ENCODE measurements at places on chromosomes 3 and 15.
A peak's percentile ranks its signal among the peaks of the same experiment; 100 is the strongest.

DNA sequence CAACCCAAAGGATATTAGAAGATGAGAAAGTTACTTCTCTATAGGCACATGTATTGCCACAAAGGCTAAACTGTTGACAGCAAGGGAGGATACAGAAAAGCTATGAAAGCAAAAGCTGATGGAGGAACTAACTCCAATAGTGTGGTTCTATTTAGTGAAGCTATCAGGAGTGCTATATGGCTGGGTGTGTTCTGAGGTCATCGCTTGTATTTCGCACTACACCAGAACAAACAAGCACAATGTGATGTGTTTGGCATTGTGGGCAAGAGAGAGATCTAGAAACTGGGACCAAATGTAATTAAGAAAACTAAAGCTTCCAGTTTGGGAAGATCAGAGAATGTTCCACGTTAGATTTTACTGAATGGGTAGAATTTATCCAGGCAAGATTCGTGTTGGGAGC is 220.4 kb upstream of the UMPS start:
- no peak for DNase-seq

- no peak for DNase-seq
Measured at GRCh38 chr3:34842706-34843480, 796.4 kb upstream of the ARPP21 start.

- no peak for DNase-seq
Measured at GRCh38 chr15:64635499-64636495, 139.6 kb downstream of the RBPMS2 start.

DNA sequence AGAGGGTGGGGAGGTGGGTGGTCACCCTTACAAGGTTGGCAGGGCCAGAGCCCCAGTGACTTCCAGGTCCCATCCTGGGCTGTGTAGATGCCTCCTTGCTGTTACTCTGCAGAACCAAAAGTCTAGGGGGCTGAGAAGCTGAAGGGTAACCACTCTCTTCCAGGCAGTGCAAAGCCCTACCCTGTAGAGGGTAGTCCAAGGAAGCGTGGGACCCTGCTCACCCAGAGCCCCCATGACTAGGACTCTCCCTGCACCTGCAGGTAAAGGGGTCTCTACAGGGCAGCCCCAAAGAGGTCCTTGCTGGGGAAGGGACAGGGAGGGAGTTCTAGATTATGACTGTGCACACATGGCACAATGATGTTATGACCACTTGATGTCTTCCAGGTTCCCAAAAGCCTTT is 14.2 kb downstream of the GHRL start:
- DNase-seq = no peak

- no peak for DNase-seq
Measured at GRCh38 chr3:8713901-8714759, 19.5 kb upstream of the CAV3 start.

- no peak for DNase-seq
Measured at GRCh38 chr15:56989411-56989924, 71.0 kb downstream of the TCF12 start.

DNA sequence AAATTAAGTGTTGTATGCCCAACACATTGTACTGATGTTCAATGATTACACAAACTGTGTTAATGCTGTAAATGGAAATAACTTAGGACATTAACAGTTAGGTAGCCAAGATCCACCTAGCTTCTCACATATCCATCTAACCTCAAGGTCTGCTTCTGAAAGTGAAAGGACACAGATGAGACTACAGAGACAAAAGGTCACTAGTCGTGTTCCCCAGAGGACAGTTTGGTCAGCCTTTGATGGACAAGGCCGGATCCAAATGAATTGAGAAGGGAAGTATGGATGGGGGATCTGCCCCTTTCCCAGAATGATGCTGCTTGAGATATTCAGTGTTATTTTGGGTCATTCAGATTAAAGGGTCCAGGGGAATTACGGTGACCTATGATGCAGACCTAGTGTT is 17.2 kb downstream of the ALDH1A2 start:
- no peak for DNase-seq

DNA sequence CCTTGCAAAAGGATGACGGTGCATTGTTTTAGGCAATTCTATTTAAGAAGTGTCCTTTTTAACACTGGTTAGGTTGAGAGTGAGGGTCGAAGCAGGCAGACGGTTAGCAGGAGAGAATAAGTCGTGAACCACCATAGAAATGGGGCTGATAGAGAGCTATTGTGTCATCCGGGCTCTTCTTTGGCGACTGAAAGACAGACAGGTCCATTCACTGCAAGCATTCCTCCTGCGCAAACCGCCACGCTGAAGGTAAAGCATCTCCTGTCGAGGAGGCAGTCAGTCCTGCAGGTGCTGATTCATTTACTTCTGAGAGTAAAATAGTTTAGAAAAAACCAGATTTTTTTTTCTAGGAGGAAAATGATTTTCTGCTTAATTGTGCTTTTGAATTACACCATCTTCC is 1002.8 kb upstream of the NR2F2 start:
- DNase-seq = no peak

DNA sequence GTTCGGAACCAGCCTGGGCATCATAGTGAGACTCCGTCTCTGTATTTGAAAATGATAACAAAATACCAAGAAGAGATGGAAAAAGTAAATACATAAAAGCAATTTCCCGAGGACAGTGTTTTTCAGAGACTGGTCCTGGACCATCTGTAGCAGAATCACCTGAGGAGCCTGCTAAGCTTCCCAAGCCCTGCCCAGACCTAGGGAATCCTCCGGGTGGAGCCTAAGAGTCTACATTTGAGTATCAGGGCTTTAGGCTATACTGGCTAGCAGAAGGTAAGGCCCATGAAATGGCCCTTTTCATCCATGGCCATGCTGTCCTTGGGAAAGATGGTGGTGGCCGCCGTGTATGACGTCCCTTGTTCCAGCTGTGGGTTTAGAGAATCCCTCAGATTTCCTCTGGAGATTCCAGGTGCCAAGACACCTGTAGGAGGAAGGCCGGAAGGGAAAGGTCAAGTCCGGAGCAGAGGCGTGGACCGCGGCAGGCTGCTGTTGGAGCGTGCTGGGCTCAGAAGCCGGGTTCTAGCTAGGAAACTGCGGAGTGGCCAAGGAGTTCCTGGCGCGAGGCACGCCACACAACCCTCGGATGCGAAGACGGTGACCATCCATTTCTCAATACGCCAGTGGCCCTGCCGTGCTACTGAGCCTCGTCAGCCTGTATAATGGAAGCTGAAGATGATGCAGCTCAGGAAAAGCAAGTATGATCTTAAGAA is 50.9 kb downstream of the TMEM44 start:
- DNase-seq = no peak

DNA sequence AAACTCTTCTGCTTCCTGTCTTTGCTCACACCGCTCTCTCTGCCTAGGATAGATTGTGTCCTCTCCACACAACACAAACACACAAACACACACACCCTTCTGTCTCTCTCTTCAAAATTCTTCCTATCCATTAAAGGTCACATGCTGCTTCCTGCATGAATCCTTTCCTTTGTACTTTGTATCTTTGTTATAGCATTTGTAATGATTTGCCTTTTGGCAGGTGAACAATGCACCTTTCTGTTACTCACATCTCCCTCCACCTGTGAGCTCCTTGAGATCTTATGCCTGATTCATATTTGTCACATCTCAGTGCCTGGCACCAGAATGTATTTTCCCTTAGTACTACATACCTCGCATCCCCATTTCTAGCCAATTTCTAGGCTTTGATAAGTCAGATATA is 251.4 kb upstream of the UMPS start:
- no peak for DNase-seq

- no peak for DNase-seq
Measured at GRCh38 chr3:15356176-15356575, 23.8 kb upstream of the SH3BP5 start.

DNA sequence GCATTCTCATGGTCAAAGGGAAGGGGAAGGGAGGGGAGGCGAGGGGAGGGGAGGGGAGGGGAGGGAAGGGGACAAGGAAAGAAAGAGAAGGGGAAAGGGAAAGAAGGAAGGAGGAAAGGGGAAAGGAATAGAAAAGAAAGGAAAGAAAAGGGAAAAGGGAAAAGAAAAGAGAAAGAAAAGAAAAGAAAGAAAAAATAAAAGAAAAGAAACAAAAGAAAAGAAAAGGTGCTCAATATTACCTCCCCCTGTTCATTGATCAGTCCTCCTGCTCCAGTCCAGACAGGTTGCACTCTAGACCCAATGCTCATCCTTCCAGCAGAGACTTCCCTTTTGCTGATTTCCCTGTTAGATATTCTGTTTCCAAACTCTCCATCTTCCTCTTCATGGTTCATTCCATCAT is 18.0 kb upstream of the OR5K3 start:
- no peak for DNase-seq

- no peak for DNase-seq
Measured at GRCh38 chr15:48989170-48989569, 25.5 kb upstream of the SHC4 start.

- DNase-seq = peak; percentile 70
Measured at GRCh38 chr15:76059320-76060117, at the start of gene TMEM266. Gene TMEM266, plus strand, starts transcription at chr15:76059985. Its CDS starts 74,279 bp downstream, at chr15:76134264.

DNA sequence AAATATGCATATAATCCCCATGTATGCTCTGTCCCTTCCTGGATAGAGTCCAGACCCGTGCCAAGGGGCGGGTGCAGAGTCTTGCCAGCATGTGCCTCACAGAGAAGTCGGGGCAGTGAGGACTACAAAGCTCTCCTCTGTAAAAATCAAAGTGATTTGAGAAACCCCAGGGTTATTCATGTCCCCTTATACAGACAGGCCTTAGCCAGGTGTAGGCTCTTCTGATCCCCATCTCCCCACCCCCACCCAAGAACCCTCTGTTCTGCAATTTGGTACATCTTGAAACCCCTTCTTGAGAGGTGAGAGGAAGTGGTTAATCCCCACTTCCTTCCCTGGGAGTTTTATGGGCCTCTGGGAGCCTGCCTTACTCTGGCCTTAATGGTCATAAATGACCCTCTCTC is 24.7 kb downstream of the TRIM71 start:
- DNase-seq = no peak

DNA sequence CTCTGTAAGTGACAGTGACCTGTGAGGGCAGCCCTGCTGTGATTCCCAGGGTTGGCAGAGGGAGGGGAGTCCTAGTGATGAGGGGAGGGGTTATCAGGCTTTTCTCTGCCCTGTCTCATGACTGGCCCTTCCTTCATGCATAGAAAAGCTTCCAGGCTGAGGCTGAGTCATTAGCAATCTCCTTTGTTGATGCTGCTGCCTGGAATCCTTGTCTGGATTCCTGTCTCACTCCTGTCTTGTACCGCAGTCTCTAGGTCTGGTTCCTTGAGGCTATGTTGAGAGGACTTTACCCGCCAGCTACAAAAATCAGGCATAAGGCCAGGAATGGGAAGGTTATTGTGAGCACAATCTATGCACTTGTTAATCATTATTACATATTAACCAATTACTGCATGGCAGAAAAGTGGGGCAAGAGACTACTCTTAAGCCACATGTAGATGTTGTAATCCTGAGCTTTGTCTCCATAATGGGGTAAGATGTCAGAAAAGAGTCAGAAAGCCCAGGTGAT is 7.2 kb downstream of the KLHL6 start:
- no peak for DNase-seq

- peak; percentile 70 for DNase-seq
Measured at GRCh38 chr3:126389112-126389793, 5.5 kb upstream of the CFAP100 start.

DNA sequence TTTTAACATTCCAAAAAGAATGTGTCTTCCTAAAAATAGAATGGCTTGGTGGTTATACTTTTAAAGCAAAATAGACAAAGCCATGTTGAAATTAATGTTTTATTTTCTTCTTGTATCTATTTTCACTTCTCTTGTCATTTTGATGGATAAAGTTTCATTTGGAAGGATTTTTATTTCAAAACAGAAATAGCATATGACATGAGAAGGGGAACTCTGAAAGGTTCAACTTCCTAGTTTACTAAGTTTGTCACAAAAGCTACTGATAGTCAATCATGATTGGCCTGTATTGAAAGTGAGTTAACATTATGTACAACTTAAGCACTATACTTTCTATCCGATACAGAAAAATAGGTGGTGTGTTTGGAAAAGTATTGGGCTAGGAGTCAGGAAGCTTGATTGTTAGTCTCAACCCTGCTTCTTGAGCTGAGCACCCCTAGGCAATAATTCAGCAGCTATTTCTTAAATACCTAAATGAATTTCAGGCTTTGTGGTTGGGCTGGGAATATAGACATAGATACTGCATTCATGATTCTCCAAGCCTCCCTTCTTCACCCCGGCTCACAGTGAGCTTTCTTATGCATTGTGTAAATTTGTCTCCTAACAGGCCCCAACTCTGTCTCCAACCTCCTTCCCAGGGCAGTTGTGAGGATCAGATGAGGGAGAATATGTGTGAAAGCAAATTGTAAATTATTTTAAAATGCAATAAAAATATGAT is 46.9 kb upstream of the CSPG4 start:
- DNase-seq = no peak

- DNase-seq = no peak
Measured at GRCh38 chr3:161818106-161818505, 321.5 kb downstream of the OTOL1 start.

DNA sequence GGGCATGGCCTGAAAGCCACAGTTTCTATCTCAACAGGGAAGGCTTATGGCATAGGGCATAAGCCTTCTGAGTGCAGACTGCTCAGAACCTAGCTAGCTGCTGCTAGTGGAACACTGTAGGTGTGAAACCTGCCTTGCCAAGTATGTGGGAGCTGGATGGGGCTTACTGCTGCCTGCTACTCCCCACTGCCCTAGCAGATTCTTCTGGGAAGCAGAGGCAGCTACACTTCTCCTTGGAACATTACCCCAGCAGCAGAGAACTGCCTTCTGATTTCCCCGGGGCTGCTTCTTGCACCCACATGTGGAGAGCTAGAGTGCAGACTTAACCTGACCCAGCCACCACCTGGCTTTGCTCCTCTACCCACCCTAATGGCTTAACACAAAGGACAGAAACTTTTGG is 215.7 kb downstream of the POLQ start:
- DNase-seq = no peak

DNA sequence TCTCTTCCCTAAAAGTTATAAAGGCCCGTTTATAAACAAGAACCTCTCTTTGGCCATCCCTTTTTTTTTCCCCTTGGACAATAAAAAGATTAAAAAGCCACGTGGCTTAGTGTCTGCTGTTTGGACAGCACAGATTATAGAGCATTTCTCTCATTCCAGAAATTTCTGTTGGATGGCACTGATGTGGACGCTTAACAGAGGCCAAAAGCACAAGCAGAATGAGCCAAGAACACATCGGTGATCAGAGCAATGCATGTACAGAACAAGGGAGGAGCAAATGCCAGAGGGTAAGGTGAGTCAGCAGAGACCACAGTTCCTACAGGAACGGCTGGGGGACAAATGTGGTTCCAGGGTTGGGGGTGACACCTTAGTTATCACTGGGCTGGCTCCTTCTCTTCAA is 30.3 kb upstream of the CTNNB1 start:
- no peak for DNase-seq

DNA sequence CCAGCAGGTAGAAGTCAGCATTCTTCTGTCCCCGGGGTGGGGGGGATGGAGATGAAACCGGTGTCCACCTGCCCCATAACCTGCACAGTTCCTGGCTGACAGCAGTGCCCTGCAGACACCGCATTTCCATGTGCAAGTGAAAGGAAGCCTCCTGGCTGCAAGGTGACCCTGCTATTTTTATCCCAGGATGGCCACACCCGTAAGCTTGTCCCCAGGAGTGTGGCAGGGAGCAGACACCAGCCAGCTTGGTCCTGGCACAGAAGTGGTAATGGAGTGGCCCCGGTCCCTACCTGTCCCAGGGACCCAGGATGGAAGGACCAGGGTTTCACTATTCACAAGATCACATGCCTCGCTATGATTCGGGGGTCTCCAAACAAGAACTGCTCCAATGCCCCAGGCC is 85.3 kb upstream of the RPL32 start:
- no peak for DNase-seq

- DNase-seq = no peak
Measured at GRCh38 chr3:16060358-16060852, 114.1 kb upstream of the GALNT15 start.

GRCh38 chr15:49900903-49901235 is 218.2 kb downstream of the ATP8B4 start:
- no peak for DNase-seq

All from activated naive CD8-positive, alpha-beta T cell treated with anti-CD3 and anti-CD28 coated beads, Interleukin-2, amount 10 ng/mL, durations not matched to agents 7 days and 5 days (primary cell).